ENCODE measurements at places on chromosomes 1 and 21. TPM values are rescaled to one million over a fixed set of nuclear protein-coding genes. Genes with fewer than 3 reads are reported as not detected.

Gene CFAP57
- 0.40 TPM for total RNA-seq

Gene STUM
- 1.3 TPM for total RNA-seq

Gene DCDC2B
- 0.62 TPM for total RNA-seq

DNA sequence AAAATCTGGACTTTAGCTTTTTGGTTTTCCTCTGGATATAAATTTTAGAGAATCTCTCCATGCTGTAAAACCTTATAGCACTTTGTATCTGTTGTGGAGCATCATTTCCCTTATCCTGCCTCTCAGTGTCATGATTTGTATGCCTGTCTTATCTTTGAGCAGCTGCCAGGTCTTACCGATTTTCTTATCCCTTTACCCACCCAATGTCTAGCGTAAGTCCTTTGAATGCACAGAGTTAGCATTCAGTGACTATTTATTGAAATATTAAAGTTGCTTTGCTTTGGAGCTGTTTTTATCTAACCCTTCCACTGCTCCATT is 37.3 kb downstream of the CDC7 start:
- no peak for DNase-seq

GRCh38 chr1:244339073-244339692 is 112.5 kb downstream of the ADSS2 start:
- no peak for DNase-seq

GRCh38 chr1:65200411-65200810 is 52.4 kb downstream of the AK4 start:
- no peak for DNase-seq

DNA sequence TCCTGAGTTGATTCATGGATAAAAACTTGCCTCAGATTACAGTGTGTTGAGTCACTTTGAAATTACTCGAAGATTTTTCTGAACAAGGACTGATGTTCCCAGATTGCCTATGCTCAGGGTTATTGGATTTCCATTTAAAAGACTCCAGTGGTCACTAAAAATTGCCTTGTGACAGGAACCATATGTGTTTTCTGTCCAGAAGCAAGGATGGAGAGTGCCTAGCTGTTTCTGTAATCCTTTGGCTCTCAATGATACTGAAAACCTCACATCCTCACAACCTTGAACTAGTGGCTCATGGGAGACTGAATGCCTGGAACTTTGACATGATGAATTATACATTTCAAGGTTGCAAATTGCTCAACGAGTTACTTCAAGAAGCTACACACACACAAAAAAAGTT is 1271.8 kb downstream of the BRINP3 start:
- DNase-seq, result no peak

DNA sequence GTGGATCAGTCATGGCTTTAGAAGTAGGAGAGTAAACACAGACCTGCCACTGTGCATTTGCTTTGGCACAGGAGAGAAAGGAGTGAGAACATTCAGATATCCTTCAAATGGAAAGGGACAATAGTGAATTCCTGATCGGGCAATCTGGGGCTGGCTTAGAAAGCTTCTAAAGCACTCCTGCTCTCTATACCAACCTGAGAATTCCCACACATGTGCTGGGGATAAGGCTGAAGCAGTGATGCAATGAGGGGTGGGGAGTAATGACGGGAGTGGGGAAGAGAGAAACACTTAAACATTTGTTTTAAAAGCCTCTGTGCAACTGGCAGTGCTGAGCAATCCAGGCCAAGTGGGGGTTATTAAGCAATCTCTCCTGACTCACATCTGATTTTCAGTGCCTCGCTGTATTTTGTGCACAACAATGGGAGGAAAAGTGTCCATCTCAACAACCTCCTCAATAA is 108.8 kb downstream of the KIAA0319L start:
- DNase-seq, result no peak

DNA sequence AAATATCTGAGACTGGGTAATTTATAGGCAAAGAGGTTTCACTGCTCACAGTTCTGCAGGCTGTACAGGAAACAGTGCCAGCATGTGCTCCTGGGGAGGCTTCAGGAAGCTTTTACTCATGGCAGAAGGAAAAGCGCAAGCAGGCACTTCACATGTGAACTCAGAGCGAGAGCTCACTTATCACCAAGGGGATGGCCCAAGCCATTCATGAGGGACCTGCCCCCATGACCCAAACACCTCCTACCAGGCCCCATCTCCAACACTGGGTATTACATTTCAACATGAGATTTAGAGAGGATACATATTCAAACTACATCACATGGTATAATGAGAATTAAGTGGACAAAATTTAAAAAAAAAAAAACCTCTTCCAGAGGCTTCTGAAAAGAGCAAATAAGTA is 13.7 kb downstream of the WASF2 start:
- no peak for DNase-seq

DNA sequence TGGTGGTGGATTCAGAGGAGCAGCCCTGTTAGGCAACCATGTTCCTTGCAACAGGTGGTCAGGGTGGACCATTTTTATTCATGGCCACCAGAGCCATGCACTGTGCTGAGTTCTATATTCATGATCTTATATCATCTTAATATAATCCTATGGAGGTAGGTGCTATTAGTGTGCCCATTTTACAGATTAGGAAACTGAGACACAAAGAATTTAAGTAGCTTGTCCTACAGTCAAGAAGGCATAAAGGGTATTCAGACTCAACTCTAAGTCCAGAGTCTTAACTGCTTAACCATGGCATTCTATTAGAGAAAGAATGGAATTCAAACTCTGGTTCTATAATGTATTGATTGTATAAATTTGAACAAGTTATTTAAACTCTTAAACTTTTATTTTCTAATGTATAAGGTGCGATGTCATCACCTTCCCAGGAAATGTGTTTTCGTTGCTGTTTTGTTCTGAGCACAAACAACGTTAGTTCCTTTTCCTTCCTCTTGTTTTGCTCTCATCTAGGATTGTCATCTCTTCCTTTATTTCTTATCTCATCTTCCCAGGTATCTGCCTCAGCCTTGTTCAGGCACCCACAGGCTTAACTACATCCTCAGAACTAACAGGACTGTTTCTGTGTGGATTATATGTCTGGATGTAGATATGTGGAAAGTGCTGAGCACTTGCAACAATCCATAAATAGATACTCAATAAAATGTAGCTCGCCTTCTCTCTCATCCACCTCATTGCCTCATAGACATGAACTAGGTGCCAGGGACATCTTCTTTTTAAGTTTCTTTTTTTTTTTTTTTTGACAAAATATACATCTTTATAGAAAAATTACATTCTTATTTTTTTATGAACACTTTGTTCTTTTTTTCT is 207.1 kb downstream of the NFIA start:
- no peak for DNase-seq

DNA sequence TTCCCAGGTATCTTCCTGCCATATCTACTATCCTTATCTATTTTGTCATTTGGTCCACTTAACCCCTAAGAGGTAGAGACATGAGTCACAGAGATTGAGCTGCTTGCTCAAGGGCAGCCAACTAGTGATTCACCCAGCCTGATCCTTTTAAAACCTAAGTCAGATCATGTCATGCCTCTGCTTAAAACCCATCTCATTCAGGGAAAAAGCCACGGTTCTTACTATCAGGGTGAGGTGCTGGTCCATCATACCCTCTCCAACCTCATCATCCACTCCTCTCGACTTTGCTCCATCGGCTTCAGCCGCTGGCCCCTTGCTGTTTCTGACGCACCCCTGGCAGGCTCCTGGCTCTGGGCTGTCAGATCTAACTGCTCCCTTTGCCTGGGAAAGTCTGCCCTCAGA is 14.4 kb upstream of the PPP1R15B start:
- peak; percentile 7 for DNase-seq

DNA sequence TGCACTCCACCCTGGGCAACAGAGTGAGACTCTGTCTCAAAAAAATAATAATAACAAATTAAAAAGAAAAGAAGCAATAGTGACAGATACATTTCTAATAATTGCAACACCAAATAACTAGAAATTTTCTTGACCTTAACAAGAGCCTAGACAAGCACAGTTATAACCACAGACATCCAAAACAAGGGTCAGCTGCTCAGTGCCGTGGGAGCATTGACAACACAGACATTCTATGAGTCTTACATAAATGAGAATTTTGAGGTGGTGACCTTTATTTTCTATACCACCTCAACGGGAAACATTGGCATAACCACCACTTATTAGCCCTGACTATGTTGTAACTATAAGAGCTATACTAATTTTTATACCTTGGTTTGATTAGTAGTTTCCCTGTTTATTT is 156.1 kb downstream of the NR5A2 start:
- no peak for DNase-seq

GRCh38 chr1:56339786-56340465 is 239.4 kb downstream of the PLPP3 start:
- no peak for DNase-seq

DNA sequence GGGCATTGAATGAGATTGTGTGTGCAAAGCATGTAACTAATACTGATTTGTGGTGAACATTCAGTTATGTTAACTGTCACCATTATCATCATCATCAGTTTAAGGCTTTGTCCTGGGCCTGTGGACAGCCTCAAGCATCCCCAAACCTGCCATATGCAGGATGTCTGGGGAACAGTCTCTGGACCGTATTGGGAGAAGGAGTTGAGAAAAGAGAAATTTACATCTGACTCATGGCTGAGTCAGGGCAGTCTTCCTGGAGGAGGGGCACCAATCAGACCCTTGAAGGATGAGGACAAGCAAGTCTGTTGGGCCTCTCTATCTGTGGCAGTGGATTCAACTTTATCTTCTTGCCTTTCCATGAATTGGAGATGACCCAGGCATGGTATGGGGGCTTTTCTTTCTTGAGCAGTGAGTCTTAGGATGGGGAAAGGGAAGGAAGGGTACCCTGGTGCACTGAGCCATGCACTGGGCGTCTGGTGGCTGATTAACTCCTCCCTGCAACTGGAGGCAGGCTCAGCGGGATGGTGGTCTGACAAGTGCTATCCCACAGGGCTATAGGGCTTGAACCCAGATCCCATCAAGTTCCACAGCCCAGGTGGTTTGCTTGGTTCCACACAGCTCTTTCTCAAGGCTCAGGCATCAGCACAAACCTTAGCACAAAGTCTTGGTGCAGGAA is 2.9 kb downstream of the PADI3 start:
- no peak for DNase-seq

GRCh38 chr1:167263819-167264464 is 43.3 kb downstream of the POU2F1 start:
- no peak for DNase-seq

GRCh38 chr1:58844176-58844575 is 60.3 kb upstream of the JUN start:
- no peak for DNase-seq

DNA sequence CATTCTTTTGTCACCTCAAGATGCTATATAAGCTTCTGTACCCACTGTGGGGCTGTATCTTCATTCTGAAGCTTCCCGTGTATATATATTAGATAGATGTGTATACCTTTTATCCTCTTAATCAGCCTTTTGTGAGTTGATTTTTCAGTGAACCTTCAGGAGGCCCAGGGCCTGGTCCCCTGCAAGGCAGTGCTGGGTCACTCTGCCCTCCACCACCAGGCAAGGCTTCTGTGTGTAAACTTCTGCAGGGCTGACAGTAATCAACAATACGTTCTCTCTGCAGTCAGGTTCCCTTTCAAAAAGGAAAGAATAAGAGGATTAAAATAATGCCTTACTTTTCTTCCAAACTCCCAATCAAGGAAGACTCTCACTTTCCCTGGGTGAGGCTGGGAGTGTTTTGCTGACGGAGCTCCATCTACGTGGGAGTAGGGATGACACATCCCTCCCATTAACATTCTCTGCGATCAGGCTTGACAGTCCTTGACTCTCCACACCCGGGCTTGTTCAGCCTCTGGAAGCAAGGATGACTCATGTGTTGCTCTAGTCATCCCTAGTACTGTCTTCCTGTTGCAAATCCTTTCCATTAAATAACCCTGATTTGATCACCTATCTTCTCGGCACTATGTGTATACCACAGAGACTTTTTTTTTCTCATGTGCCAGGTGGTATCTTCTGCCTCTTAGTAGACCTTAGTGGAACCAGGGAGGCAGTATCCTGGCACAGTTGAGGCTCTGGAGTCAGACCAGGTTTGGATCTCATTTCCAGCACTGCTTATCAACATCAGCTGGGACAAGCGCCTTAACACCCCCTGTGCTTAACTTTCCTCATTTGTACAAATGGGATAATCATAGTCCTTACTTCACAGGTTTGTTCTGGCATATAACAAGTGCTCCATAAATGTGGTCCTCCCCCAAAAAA is 70.3 kb upstream of the KCNK1 start:
- DNase-seq, result peak; percentile 81

DNA sequence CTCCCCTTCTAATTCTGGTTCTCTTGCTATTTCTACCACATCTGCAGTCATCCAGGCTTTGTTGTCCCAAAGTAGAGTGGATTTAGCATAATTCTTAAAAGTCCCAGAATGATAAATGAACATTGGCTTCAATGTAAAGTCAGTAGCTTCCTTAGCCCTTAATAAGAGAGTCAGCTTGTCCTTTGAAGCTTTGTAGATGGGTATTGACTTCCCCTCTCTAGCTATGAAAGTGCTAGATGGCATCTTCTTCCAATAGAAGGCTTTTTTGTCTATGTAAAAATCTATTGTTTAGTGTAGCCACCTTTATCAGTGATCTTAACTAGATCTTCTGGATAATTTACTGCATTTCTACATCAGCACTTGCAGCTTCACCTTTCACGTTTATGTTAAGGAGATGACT is 181.4 kb upstream of the B3GALT2 start:
- no peak for DNase-seq

DNA sequence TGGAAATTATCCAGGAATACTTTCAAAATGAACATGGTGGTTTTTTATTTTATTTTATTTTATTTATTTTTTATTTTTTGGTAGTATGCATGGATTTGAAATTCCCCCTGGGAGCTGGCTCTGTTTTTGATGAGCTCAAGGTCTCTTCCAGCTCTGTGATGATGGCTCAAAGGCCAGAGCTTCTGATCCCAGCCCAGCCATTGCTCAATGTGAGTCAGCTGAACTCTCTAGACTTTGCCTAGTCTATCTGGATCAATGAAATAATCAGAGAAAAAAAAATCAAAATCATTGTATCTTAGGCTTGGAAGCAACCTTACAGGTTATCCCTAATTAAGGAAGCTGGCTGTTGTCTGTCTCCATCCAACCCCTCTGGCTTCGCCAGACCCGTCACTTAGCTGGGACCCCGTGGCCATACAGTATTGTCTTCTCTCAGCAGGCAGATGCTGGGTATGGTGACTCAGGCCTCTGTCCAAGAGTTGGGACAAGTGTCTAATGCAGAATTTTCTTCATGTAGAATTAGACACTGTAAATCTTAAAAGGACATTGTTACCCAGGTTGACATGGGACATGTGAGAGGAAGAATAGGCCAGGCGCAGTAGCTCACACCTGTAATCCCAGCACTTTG is 90.2 kb upstream of the LPGAT1 start:
- no peak for DNase-seq

DNA sequence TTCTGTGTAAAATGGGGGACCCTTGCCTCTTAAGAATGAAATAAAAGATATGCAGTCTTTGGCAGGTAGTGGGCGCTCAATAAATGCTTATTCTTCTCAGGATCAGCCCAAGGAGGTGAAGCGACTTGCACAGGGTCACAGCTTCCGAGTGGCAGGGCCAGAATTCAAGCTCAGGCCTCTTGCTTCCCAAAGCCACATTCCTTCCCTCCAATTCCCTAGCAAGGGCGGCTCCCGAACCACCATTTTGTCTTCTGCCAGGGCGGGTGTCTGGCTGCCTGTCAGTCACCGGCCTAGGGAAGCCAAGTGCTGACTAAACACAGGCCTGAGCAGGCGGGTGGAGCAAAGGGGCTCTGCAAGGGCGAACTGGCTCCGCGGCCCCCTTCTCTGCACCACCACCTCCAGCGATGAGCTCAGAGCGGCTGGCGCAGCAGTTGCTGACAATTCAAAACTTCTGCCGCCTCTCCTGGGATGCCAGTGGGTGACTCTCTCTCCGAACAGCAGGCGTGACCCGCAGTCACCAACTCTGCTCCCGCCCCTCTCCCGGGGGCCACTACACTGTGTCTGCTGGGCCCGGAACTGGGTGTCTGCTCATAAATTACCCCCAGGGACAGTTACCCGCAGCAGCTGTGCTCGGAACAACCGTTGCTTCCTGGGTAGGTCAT is 10.8 kb downstream of the GPR3 start:
- DNase-seq, result peak; percentile 78
